ENCODE measurements at places on chromosomes 3 and 15.

- no peak for DNase-seq
Observed at GRCh38 chr3:100227511-100227921, 33.3 kb upstream of the TBC1D23 start.

GRCh38 chr15:77097248-77097721, 26.4 kb upstream of the TSPAN3 start:
- no peak for DNase-seq

DNA sequence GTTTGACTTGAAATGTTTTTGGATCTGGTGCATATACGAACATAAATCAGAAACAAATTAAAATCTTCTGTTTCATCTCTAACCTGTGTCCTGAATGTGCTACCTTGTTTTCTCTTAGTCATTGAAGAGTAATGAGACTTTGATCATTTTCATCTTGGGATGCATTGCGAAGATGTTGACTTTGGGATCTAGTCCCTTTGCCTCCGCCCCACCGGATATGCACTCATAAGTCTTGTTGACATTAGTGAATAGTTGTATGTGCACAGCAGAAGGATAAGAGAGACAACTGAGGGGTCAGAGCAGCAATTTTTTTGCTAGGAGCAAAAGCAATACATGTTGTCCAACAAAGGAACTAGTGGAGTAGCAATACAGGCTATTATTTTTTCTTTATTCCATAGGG, 35.9 kb upstream of the SPRED1 start:
- DNase-seq = no peak

DNA sequence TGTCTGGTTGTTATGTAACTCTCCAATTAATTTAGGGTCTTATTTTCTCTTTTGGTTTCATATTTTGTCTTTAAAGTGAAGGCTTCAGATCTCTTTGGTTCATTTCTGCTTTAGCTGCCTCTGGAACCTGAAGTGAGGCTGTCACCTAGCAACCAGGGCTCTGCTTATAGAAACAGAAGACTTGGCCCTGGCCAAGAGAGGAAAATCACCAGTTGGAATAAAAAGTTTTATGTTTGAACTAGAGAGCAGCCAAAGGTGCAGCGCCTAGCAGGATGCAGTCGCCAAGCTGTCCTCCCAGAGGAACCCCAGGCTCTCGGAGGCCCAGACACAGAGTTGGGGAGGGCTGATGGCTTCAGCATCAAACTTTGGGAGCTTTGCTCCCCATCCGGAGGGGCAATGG, 41.1 kb downstream of the LYZL4 start:
- DNase-seq = peak; percentile 59

- peak; percentile 63 for DNase-seq
Observed at GRCh38 chr3:122356402-122356801, 26.6 kb downstream of the MIX23 start.

DNA sequence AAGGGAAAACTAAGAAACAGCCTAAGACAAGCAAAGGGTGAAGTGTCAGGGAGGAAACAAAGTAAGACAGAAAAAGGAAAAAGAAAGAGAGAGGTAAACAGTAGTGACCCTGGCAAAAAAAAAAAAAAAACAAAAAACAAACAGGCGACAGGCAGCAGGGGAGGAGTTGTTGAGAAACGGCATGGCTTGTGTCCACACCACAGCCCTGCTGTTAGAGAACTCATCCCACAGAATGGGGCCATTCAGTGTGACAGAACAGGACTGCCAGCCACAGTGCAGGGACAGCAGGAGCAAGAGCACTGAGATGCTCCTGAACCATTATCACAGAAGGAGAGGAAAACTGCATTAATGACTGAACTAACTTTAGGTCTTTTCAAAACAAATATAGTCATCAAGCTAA, 29.7 kb downstream of the MECOM start:
- no peak for DNase-seq

- DNase-seq = no peak
Observed at GRCh38 chr15:40182358-40183029, 21.6 kb downstream of the BUB1B start.

- no peak for DNase-seq
Observed at GRCh38 chr3:56468184-56469106, at the start of gene ERC2. Gene ERC2 (minus strand): TSS chr3:56468467.

DNA sequence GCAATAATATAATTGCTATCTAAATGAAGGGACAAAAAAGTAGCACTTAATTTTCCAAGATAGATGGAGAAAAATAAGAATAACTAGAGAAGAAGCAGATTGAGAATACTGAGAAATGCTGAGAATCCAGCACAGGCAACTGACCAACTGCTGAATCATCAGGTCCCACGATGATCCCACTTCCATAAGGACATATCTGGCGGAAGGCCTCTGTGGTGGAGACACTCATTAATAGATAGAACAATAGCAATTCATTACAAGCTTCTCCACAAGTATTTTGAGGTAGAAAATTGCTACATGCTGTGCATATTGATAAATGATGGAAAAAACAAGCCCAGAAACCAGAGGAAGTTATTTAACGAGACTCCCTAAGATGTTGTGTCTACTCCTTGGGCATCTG, 105.9 kb downstream of the DUT start:
- no peak for DNase-seq
